ENCODE measurements at places on chromosomes 7 and 10. TPM values are rescaled to one million over a fixed set of nuclear protein-coding genes. Genes with fewer than 3 reads are reported as not detected.

DNA sequence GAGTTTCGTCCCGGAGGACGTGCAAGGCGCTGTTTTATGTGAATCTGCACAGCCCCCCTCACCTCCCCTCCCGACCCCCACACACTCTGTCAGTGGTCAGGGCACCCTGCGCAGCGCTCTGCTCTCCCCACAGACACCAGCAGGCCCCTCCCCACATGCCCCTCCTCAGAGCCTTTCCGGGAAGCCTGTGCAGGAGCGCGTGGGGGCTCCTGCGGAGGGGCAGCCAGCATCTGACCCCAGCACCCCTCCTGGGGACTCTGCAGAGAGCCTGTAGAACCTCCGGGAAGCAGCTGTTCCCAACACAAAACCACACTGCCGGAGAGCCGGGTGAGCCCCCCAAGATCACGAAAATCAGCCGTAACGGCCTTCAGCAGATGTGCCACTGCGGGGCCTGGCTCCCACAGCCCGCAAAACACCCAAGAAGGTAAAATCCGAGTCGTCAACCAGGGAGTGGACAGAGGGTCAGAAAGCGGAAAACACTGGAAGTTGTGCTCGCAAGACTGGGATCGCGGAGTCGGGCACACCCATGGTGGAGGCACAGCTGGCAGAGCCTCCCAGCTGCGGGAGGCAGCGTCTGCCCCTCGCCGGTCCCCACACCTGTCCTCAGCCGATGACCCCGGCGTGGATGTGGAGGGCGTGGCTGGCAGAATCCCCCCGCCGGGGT is 53.8 kb upstream of the PDGFA start:
- no peak for DNase-seq

The VSTM4 gene
- 25.2 TPM for total RNA-seq

DNA sequence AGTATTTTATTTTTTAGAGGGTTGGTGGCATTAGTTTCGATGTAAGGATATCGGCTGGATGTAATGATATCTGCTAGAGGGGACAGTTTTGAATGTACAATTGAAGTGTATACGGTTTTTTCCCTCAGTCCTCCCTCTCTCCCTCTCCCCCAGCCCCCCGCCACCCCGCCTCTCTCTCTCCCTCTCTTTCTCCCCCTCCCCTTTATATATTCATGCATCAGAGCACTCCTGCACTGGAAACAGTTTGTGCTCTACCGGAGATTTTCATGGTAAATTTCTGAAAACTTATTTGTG is 1.6 kb downstream of the GLCCI1 start:
- DNase-seq, result no peak

The HYAL4 gene
- 0.21 TPM for total RNA-seq
